ENCODE measurements at places on chromosomes 2 and 18.

- DNase-seq, result no peak
Observed at GRCh38 chr18:41457765-41458326, 497.2 kb upstream of the PIK3C3 start.

- peak; percentile 57 for DNase-seq
Observed at GRCh38 chr18:56233595-56233994, 404.8 kb downstream of the TXNL1 start.

GRCh38 chr2:218271487-218271797 lies 1.1 kb downstream of the PNKD start:
- DNase-seq, result no peak

DNA sequence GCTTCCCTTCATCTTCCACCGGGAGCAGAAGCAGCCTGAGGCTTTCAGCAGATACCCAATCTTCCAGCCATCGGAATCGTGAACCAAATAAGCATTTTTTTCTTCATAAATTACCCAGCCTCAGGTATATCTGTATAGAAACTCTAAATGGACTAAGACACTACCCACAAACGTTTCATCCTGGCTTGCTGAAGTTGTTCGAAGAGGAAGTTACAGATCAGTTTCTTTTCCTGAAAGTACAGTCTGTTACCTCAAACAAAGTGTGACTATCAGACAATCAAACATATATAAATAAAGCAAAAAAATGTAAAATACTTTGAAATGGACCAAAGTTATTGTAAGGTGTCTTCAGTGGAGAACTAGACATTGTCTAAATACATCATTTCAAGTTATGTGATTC lies 97.9 kb downstream of the MREG start:
- no peak for DNase-seq

DNA sequence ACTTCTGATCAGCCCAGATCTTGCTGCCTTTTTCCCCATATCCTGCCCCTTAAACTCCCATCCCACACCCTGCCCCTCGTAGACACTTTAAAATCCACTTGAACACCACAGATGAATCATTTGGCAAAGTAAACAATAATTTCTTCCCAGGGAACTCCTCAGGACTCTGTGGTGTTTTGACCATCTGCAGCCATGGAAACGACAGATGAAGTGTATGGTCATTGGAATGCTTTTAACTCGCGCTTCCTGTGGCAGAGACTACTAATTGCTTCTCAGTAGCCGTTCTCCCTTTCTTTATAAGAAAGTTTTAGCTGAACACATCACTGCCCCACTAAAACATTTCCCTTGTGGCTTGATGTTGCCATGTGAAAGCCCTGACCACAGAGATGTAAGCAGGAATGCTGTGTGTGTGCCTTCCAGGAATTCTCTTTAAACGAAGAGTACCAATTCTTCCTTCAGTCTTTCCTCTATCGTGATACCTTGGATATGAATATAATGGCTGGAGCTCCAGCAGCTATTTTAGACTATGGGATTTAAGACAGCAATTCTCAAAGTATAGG lies 92.7 kb upstream of the PARD3B start:
- peak; percentile 82 for DNase-seq

DNA sequence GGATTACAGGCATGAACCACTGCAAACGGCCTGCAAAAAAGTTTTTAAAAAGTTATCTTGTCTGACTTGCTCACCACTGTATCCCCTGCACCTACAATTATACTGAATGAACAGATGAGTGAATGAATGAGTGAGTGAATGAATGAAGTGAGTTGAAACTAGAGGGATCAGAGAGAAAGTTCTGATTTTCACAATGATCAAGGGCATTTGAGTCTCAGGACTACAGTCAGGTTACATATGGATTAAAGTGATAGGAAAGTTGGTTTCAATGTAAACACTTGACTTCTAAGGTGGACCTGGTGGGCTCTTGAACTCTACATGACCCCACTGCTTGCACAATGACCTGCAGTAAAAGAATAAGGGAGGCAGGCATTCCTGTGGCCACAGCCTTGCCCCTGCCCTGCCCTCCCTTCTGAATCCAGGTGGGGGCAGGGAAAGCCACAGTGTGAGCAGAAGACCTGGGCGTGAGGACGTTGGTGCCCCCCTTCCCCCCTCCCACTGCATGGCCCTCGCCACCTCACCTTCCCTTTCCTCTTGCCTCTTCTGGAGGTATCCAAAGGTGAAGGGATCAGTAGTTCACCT lies 10.7 kb downstream of the C2orf80 start:
- no peak for DNase-seq
